ENCODE measurements at places on chromosomes 5 and 9. TPM values are rescaled to one million over a fixed set of nuclear protein-coding genes. Genes with fewer than 3 reads are reported as not detected.
A peak's percentile ranks its signal among the peaks of the same experiment; 100 is the strongest.

Gene AGXT2
- not detected for total RNA-seq

Gene PCDHGB5
- total RNA-seq: 15.0 TPM

DNA sequence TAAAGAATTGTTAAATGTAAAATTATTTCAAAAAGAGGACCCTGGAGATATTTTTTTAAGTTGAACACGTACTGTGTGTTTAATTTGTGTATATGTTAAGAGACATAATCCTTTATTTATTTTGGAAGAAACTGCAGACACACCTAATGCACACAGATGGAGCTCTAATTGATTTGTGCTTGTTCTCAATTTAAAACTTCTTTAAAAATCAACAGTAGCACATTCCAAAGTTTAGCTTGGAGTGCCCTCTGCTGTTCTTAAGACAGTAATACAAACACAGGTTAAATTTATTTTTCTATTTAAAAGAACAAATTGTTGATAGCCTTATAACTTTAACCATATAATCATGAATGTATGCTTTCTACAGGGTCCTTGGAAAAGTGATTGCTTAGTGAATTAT lies 277.6 kb upstream of the ADAMTS16 start:
- no peaks in the 10 kb centered on the region for H3K27me3 ChIP-seq
- H3K4me3 ChIP-seq: no peak overlapping the region
- no peak for DNase-seq
- H3K36me3 ChIP-seq: no peaks in the 10 kb centered on the region
- H3K4me1 ChIP-seq: no peaks in the 10 kb centered on the region
- H3K27ac ChIP-seq: no peak overlapping the region

DNA sequence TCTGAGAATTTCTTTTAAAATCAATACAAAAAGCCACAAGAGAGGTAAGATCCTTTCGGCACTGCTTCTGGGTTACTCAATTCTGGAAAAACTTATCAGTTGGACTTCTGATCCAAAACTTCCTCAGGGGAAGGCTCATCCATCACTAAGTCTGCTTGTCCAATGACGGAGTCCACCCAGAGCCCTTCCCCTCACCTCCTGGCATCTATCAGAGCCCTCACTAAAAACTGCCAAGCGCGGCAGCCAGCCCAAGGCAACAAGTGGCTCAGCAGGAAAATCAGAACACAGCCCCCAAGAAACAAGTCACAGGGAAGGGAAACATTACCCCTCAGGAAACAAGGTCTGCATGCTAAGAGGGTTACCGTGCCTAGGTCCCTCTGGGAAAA lies 869 bp upstream of the ESM1 start:
- no peaks in the 10 kb centered on the region for H3K27me3 ChIP-seq
- no peaks in the 10 kb centered on the region for H3K4me1 ChIP-seq
- H3K4me3 ChIP-seq: no peak overlapping the region
- no peak overlapping the region for H3K27ac ChIP-seq
- H3K36me3 ChIP-seq: no peaks in the 10 kb centered on the region

Gene PCSK5
- 22.6 TPM for total RNA-seq

DNA sequence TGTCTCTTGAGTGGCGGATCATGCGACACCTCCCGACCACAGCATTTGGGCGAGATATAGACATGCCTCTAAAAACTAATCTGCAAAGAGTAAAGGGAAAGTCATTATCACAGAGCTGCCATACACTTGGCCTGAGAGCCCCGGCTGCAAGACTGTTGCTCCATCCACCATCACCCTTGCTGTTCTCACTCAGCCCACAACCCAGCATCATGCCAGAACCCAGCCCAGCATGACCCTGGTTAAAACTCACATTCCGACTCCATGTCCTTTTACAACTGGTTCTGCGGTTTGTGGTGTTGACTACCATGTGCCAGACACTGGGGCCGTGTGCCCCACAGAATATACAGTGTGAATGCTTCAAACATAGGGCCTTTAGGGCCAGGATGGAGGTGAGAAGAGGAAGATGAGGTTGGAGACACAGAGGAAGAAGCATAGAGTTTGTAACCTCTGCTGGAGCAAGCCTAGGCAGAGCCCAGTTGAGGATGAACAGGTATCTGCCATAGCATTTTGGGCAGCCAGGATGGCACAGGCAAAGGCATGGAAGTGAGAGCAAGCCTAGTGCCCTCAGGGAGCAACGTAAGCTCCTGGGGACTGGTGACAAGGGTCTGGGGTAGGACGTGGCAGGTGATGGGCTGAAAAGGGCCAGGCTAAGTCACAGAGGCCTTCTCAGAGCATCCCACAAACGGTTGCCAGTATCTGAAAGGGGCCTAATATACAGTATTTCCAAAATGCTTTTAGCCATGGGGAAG lies 37.5 kb upstream of the SMU1 start:
- H3K4me3 ChIP-seq: no peak overlapping the region
- no peak overlapping the region for H3K27ac ChIP-seq
- peaks cover 19% of the 10 kb centered on the region for H3K4me1 ChIP-seq
- DNase-seq: no peak

- no peaks in the 10 kb centered on the region for H3K27me3 ChIP-seq
- H3K36me3 ChIP-seq: no peaks in the 10 kb centered on the region
- no peak overlapping the region for H3K4me3 ChIP-seq
- no peak overlapping the region for H3K27ac ChIP-seq
- no peaks in the 10 kb centered on the region for H3K4me1 ChIP-seq
- no peak for DNase-seq
These were observed 6.9 kb upstream of the SLC27A4 start for GRCh38 chr9:128333451-128333869.

DNA sequence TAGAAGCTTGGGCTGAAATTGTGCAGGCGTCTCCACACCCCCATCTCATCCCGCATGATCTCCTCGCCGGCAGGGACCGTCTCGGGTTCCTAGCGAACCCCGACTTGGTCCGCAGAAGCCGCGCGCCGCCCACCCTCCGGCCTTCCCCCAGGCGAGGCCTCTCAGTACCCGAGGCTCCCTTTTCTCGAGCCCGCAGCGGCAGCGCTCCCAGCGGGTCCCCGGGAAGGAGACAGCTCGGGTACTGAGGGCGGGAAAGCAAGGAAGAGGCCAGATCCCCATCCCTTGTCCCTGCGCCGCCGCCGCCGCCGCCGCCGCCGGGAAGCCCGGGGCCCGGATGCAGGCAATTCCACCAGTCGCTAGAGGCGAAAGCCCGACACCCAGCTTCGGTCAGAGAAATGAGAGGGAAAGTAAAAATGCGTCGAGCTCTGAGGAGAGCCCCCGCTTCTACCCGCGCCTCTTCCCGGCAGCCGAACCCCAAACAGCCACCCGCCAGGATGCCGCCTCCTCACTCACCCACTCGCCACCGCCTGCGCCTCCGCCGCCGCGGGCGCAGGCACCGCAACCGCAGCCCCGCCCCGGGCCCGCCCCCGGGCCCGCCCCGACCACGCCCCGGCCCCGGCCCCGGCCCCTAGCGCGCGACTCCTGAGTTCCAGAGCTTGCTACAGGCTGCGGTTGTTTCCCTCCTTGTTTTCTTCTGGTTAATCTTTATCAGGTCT lies at the start of gene C9orf72:
Gene C9orf72 (minus strand): TSS at position 564 of the 716 bp plus-strand sequence. CDS start 6,361 bp downstream, outside the sequence.
- H3K27me3 ChIP-seq: no peaks in the 10 kb centered on the region
- H3K36me3 ChIP-seq: no peaks in the 10 kb centered on the region
- H3K4me3 ChIP-seq: peak within 1 kb of the TSS; percentile 65
- no peak for DNase-seq
- peak within 1 kb of the TSS; percentile 98 for H3K27ac ChIP-seq

DNA sequence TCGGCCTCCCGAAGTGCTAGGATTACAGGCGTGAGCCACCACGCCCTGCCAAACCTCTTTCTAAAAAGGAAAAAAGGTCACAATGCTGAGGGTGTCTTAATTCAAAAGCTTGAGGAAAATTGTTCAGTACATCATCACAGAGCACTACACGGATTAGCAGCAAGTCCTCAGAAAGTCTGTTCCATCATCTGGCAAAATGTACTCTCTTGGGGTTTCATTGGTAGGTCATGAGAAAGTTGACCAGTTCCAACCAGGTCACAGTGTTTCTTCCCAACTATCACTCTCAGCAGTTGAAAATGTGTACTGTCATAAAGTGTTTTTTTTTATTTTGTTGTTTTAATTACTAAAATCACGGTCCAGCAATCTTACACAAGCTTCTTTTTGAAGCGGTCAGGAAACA lies 299.6 kb downstream of the FBXL7 start:
- no peak overlapping the region for H3K27ac ChIP-seq
- DNase-seq: no peak
- H3K4me1 ChIP-seq: peaks cover 30% of the 10 kb centered on the region
- H3K4me3 ChIP-seq: no peak overlapping the region
- H3K36me3 ChIP-seq: no peaks in the 10 kb centered on the region

Gene STKLD1
- not detected for total RNA-seq

DNA sequence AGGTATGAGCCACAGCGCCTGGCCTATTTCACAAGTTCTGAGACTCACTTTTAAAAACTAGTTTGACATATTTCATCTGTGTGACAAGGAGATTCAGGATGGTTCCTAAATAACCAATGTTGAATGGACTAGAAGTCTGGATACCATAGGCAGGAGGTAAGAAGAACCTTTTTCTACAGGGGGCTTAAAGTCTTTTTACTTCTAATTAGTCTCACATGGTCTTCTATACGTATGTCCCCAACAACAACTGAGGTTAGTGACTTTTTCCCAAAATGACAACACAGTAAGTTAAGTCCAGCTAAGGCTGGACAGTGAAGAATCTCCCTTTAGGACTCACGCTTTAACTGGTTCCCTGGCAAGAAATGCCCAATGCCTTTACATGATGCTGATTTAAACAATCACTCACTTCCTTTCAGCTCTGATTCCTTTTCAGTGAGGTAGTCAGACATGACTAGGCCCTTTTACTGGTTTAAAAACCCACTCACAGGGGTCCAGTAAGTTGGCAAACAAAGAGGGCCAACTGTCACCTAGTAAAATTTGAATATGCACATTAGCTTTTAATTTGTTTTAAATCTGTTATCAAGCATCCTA lies 12.1 kb upstream of the HAUS6 start:
- H3K4me1 ChIP-seq: peaks cover 18% of the 10 kb centered on the region
- no peak overlapping the region for H3K4me3 ChIP-seq
- no peaks in the 10 kb centered on the region for H3K27me3 ChIP-seq

DNA sequence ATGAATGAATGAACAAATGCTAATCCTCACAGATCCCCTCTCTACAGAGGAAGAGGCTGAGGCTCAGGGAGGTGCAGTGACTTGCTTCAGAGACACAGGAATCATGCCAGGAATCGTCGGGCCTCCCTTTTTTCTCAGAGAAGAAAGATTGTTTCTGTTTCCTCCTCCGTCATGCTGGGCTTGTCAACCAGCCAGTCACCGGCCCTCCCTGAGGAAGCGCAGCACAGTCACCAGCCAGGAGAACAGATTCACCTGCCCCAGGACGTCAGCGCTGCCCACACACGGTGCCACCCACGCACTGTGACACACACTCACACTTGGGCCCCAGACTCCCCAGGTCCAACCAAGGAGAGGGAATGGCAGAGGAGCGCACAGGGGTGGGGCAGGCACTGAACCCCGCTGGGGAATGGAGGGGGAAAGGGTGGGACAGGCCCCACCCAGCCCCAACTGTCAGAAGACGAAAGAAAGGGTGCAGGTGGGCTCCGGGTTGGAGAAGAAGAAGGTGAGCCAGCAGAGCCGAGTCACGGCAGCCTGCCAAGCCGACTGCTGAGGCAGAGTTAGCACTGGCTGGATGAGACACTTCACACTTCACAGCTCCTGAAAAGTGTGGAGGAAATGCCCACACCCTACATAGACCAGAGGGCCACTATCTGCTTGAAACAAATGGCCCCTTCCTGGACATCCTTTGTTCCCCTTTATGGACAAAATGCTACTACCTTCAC lies 13.8 kb upstream of the ERGIC1 start:
- no peak overlapping the region for H3K4me3 ChIP-seq
- peak overlapping the region; percentile 66 for H3K27ac ChIP-seq
- no peaks in the 10 kb centered on the region for H3K36me3 ChIP-seq
- no peak for DNase-seq
- H3K27me3 ChIP-seq: no peaks in the 10 kb centered on the region

DNA sequence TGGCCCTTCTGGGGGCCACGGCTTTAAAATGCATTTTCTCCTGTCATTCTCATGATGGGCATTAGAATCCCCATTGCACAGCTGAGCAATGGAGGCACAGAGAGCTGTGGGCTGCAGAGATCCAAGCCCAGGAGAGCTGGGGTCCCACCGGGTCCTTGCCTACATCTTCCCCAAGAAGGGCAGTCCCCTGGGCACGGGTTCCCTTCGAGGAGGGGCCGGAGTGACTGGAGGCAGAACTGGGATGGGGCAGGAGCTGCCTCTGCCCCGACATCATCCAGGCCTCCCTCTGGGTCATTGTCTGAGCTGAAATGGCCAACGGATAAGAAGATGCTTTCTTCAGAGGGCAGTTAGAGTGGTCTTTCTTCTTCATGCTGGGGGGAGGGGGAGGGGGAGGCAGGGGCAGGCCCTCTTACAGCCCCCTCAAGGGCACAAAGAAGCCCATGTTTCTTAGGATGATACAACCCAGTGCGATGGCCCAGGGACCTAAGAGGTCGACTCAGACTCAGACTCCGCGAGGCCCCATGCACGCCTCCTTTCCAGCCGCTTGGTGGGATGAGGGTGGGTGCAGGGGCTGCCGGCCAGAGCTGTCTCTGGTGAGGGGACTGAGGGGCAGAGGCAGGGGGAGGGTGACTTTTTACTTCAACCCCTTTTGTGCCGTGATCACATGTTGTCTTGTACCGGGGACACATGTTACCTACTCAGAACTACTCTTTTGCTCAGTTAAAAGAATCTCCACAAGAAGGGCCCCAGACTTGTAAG lies 112.4 kb upstream of the IRX2 start:
- H3K27me3 ChIP-seq: no peaks in the 10 kb centered on the region
- H3K4me1 ChIP-seq: no peaks in the 10 kb centered on the region
- H3K4me3 ChIP-seq: no peak overlapping the region

DNA sequence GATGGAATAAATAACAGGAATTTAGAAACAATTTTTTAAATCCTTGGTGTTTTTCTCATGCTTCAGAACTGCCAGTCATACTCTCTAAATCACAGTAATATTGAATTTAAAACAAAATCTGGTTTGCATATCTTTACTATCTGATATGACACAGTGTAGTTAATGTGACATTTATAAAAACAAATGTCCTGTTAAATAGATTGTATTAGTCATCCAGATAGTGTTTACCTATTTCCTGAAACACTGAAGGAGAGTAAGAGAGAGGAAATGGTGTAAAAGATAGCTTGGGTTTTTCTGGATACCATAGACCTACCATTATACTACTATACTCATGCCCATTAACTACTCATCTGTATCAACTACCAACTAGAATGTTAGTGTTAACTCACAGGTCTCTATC lies 292.3 kb downstream of the MAN2A1 start:
- no peak for DNase-seq
- no peak overlapping the region for H3K27ac ChIP-seq
- H3K4me1 ChIP-seq: no peaks in the 10 kb centered on the region
- no peaks in the 10 kb centered on the region for H3K36me3 ChIP-seq
- no peak overlapping the region for H3K4me3 ChIP-seq
- no peaks in the 10 kb centered on the region for H3K27me3 ChIP-seq

- H3K4me3 ChIP-seq: no peak overlapping the region
- H3K27me3 ChIP-seq: no peaks in the 10 kb centered on the region
- no peaks in the 10 kb centered on the region for H3K4me1 ChIP-seq
These were observed 123.8 kb downstream of the FGF18 start for GRCh38 chr5:171543148-171543815.
